ENCODE measurements at places on chromosomes 16 and 17.

DNA sequence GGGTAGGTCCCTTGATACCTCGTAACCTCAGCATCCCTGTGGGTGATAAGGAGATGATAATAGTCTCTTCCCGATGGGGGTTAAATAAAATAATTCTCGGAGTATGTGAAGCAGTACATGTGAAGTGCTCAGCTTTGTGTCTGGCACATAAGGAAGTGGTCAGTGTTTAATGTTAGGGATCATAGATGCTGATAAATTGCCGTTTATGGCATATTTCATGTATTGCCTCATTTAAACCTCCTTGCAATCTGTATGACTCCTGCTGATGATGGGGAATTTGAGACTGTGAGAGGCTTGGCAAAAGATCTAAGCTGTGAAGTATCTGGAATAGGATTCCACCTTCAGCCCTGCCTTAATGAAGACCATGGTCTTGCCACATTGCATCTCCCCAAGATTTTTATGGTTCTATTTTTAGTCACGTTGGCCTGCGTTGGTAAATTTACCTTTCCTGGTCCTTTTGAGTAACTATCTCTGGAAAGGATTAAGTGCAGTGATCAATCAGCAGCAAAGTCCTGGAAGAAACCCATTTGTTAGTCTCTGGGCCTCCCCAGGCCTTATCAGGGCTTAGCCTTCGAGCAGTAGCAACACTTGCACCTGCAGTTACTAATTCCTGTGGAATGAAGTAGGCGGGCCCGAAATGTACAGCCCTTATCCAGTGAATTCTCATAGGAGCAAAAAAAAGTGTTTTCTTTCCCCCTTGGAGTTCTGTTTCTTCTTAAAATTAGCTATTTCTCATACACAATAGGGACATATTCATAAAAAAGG is 144.9 kb downstream of the WWOX start:
- no peak for DNase-seq

- no peak for DNase-seq
Observed at GRCh38 chr16:61098505-61098904, 937.7 kb downstream of the CDH8 start.

DNA sequence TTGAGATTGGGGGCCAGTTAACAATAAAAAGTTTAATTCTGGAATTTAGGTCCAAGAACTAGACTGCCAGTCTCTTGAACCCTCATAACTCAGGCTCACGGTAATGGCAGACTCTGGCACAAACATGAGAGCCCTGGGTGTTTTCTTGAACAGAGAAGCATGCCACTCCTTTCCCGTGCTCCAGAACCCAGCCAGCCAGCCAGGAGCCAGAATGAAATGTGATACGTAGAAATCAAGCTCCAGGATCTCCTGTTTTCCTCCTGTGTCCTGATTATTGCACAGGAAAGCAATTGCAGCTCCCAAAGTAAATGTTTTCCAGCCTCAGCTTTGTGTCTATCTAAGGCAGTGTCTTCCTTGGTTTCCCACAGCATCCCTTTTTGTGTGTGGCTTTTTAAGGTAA is 46.2 kb upstream of the NOL11 start:
- DNase-seq: no peak

- DNase-seq: no peak
Observed at GRCh38 chr17:57496382-57496781, 240.1 kb downstream of the MSI2 start.

DNA sequence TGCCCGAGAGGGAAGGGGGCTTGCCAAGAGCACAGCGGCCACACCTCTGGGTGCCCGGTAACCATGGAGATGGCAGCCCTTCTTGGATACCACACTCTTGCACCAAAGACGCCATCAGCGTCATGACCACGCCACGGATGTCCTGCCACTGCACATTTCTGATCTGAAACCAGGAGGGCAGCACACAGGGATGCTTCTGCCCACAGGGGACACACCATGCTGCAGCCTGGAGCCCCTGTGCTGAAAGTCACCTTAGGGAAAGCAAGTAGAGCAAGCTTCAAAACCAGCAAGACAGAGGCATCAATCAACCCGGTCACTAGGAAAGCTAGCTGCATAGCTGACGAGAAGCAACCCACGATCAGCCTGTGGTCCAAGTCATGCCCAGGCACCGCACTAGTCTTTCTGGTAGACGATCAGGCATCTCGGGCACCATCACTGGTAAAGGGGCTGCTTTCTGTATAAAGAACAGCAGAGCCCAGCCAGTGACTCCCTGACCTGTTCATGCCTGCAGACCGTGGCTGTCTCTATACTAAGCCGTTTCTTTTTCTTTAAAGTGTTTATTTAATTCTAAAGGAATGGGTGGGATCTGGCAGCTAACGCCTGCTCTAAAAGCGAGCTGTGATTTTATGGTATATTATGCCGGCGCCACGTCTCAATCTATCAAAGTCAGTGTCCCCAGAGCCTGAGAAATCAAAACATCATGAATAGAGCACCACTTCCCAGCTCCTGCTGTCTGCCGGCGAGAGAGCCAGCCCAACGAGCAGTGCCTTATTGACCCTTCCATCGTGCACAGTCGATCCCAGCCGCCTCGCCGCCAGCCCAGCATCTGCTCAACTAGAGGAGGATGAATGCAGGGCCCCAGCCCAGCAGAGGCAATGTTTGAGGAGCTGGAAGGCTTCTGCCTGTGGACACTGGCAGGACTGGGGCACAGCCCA is 244.7 kb downstream of the RBFOX3 start:
- DNase-seq: no peak

DNA sequence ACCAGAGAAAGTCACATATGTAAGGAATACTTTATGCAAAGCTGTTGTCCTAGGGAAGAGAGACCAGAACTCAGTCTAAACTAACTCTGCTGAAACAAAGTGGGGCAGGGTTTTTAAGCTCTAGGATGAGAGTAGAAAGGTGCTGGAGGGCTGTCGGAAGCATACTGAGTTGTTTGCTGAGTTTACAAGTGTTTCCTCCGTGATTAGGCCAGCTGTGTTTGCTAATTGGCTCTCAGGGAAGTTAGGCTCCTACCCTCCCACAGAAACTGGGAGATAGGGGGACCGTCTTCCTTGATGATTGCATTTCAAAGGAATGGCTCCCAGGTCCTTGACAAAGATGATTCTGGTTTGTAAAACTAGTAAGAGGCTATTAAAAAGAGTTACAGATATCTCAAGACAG is 24.4 kb upstream of the CRYM start:
- DNase-seq: no peak

GRCh38 chr16:66746048-66746447 is 5.4 kb downstream of the DYNC1LI2 start:
- DNase-seq: no peak

- DNase-seq: no peak
Observed at GRCh38 chr17:75219815-75220214, 14.3 kb downstream of the NUP85 start.

DNA sequence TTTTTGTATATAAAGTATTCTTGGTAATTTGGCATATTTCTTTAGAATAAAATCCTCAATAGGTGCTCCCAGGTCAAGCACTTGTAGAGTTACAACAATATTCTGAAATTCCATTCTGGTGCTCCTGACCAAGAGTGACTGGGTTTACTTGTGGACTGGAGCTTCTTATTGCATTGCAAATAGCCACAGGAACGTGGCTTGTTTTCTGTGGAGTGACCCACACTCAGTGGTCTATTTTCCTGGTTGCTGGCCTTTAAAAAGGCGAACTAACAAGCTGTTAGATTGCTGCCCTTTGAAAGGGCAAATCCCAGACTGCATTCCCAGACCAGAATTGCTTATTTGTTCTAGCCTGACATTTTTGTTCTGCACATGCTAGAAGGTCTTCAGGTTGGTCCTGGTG is 658.8 kb upstream of the GOT2 start:
- DNase-seq: no peak

DNA sequence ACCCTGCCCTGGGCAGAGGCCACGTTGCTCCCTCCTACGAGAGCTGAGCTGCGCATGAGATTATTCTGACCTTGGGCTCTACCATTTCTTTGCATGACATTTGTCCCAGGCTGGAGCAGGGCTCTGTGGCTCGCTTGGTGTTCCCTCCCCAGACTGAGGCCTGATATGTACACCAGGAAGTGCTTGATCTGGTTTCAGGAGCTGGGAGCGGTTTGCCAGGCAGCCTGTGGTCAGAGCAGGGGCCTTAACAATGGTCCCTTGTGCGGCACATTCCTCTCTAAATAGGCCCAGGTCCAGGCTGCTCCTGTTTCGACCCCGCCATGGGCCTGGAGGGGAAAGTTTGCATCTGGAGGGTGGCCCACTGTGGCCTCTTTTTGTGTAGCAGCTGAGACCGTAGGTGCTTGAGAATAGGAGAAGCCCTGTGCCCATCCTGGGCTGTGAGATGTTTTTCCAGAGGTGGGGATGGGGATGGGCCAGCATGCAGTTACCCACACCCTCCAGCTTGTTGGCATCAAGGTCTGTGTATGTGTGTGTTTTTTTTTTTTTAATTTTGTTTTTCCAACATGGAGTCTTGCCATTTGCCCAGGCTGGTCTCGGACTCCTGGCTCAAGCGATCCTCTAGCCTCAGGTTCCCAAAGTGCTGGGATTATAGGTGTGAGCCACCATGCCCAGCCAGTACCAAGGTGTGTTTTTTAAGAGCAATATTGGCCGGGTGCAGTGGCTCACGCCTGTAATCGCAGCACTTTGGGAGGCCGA is 253.9 kb downstream of the SEC14L1 start:
- no peak for DNase-seq

GRCh38 chr16:1408171-1408837 is 6.2 kb downstream of the UNKL start:
- peak; percentile 75 for DNase-seq

DNA sequence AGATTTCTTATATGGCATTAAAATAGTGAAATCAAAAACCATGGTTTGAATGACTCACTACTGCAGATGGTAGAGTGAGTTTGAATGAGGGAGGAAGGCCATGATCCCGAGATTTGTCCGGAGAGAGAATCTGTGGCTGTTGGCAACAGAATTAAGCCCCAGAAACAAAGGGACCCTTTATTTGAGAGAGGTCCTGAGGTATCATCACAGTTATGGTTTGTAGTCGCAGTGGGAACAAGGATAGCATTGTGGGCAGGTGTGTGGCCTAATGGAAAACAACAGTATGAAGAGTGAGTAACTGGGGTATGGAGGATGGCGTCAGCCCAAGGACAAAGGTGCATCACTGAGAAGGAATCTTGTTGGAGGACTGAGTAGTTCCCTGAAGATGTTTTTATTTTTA is 8.5 kb upstream of the ZFP3 start:
- no peak for DNase-seq

- DNase-seq: no peak
Observed at GRCh38 chr17:30928584-30928983, 6.8 kb downstream of the ADAP2 start.

- no peak for DNase-seq
Observed at GRCh38 chr17:80133626-80133970, 13.3 kb downstream of the EIF4A3 start.

DNA sequence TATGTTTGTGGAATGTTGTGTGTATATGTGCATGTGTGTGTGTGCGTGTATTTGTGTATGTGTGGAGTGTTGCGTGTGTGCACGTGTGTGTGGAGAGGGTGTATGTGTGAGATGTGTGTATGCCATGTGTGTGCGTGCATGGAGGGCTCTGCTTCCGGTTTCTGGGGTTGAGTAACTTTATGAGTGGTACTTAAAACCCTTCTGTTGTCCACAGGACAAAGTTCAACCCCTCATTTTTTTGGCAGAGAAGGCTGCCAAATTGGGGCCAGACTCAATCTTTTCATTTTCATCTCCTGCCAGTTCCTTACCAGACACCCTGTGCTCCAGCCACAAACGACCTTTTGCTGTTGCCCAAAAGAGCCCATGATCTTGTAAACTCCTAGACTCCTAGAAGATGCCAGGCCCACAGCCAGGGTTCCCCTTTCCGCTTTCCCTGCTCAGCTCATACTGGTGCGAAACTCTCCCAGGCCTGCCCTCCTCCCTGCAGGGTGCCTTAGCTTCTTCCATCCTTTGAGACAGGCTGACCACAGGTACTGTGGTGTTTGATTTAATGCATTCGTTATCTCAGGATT is 100.2 kb downstream of the CMIP start:
- no peak for DNase-seq

GRCh38 chr17:81959362-81960129 is 1.4 kb downstream of the NOTUM start:
- no peak for DNase-seq

GRCh38 chr17:54948380-54948779 is 20.1 kb downstream of the COX11 start:
- no peak for DNase-seq

GRCh38 chr17:29566473-29567303 is at the start of gene ABHD15:
Gene ABHD15 (minus strand): TSS chr17:29567037. CDS start chr17:29566966, 71 bp downstream.
- DNase-seq: peak; percentile 55

DNA sequence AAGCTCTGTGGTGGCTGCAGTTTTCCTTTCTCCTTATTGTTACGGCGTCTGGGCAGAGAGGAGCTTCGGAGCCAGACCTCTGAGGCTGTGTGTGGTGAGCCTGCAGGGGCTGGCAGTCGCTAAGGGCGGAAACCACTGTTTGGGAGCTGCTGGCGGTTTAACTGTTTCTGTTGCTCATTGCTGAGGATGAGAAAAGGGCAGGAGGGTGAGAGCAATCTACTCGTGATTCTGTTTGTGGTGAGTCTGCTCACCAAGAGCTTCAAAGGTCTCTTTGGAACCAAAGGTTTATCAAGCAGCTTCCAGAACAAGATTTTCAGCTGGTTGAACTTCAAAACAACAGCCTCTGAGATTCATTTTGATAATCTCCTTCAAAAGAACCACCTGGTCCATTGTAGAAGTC is 143.9 kb downstream of the ANKFN1 start:
- DNase-seq: no peak

DNA sequence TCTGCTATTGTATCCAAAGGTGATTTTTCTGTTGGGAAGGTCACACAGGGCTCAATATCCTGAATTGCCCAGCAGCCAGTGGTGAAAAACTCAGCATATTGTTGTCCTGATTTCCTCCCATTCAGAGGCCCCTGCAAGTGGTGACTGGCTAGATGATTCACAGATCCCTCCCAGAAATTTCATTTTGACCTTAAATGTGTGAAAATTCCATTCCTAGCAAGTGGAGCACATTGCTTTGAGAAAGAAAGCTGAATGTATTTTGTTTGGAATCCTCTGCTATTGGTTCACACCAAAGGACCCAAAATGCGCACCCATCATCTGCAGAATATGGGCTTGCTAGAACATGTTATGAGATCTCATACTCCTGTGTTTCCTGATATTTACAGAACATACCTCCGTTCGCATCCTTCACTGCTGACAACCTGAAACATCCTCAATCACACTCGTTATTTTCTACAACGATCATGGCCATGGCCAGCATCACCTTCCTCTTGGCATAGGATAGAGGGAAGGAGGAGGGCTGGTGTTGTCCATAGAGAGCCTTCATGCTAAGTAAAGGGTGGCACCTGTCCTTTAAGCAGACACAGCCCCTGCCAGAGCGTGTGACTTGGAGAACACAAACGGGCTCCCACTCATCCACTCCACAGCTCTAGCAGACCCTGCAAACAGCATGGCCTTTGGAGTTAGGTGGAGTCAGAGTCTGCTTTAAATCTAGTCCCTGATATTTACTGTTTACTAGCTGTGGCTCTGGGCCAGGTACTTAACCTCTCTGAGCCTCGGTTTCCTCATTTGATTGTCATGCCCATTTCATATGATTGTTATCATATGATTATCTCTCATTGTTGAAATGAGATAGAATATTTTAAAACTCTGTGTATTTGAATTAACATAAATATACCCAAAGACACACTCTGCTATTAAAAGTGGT is 30.4 kb upstream of the NFAT5 start:
- DNase-seq: no peak

GRCh38 chr16:66596986-66597848 is 7.3 kb upstream of the CMTM3 start:
- DNase-seq: no peak

GRCh38 chr16:14436401-14436955 is 193.6 kb downstream of the PARN start:
- no peak for DNase-seq

GRCh38 chr16:81505011-81505661 is 60.5 kb downstream of the CMIP start:
- DNase-seq: no peak

Data from right renal pelvis (tissue), 4 donors.